ACHN (cell line): ENCODE measurements at places on chromosomes 12 and 14.

DNA sequence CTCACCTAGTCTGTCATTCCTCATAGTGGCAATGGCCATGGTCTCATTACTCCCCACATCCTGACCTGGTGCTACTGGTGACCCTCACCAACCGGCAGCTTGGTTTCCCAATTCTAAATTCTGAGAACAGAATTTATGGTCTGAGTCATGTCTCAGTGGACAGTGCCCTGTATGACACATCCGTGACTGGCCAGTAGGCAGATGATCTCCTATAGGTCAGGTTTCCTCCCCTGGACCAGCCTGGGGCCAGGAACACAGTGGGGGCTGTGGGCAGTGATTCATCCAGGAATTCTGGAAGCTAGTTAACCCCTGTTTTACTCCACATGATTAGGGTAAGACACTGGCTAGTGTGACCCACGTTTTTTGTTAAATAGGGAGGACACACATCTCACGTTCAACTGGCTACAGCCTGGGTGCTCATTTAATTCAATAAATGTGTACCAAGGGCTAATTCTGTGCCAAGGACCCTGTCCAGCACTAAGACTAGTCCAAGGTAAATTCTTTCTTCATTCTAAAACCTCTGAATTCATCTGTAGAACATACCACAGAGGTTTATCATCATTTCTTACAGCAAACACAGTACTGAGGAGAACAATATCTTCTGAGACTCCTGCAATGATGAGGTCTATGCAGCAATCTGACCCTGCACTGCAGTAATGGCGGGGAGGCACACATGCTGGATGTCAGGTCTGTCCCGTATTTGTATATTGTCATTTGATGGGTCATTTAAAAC is 249.6 kb upstream of the TBX3 start:
- peak; percentile 97 for DNase-seq

GRCh38 chr12:10363914-10364814 is 25.7 kb downstream of the KLRK1 start:
- peak; percentile 74 for DNase-seq

- no peak for DNase-seq
Measured at GRCh38 chr12:91824991-91825390, 320.7 kb downstream of the BTG1 start.

DNA sequence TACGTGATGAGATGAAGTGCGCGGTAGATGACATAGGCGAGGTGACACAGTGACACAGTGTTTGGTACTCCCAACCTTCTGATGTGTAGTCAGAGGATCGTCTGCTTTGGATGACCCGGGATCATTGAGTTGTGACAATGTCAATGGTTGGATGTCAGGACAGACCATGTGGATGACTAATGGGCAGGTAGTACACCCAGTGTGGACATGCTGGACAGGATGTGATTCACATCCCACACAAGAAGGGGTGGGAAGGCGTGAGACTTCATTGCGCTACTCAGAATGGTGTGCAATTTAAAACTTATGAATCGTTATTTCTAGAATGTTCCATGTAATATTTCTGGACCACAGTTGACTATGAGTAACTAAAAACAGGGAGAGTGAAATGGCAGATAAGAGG is 23.8 kb downstream of the MAP3K9 start:
- no peak for DNase-seq

GRCh38 chr14:91911474-91912032 is 35.9 kb downstream of the FBLN5 start:
- DNase-seq: peak; percentile 60

DNA sequence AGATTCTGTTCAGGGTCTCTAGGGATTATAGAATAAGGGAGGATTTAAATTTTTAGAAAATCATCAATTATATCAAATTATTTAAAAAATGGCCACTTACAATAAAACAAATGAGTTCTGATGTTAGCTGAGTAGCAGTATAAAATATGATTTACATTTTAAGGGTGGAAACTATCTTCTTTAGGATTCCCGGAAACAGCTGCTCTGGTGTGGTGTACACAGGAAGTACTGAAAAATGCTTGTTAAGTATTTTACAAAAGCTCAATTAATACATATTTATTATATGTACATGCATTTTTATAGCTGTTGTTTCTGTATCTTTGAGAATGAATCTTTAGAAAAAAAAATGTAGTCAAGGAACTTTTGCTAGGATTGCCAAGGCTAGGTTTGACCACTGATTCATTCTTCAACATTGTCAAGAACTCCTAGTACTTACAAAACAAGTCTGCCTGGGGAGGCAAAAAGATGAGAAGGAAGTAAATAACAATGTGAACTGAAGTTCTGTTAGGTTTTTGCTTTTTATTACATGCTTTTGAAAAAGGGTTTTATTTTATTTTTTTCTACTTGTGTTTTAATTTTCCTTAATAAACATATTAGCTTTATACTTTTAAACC is 48.0 kb downstream of the ARF6 start:
- DNase-seq: no peak
